Activated CD4-positive, alpha-beta T cell treated with anti-CD3 and anti-CD28 coated beads, Interleukin-2, amount 10 ng/mL, durations not matched to agents 24 days and 14 days (primary cell): ENCODE measurements at places on chromosomes 2 and 18. TPM values are rescaled to one million over a fixed set of nuclear protein-coding genes. Genes with fewer than 3 reads are reported as not detected.

DNA sequence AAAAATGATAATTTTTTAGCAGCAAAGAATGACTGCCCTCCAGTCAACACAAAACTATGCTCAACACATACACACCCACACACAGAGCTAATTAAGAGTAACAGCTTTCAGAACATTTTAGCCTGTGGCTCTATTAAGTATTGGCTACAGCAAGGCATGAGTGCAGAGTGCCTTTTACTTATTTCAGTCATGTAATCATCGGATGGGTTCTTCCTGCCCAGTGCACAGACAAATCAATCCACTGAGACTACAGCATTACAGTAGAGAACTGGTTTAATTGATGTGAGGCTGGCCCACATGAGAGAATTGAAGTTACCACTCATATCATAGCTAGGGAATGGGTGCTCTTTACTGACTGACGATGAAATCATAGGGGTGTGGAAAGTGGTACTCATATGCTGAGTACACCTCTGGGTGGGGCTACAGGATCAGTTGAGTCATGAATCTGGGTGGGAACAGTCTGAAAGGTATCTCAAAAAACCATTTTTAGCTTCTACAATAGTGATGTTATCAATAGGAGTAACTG, 241.0 kb downstream of the FSIP2 start:
- DNase-seq, result no peak

DNA sequence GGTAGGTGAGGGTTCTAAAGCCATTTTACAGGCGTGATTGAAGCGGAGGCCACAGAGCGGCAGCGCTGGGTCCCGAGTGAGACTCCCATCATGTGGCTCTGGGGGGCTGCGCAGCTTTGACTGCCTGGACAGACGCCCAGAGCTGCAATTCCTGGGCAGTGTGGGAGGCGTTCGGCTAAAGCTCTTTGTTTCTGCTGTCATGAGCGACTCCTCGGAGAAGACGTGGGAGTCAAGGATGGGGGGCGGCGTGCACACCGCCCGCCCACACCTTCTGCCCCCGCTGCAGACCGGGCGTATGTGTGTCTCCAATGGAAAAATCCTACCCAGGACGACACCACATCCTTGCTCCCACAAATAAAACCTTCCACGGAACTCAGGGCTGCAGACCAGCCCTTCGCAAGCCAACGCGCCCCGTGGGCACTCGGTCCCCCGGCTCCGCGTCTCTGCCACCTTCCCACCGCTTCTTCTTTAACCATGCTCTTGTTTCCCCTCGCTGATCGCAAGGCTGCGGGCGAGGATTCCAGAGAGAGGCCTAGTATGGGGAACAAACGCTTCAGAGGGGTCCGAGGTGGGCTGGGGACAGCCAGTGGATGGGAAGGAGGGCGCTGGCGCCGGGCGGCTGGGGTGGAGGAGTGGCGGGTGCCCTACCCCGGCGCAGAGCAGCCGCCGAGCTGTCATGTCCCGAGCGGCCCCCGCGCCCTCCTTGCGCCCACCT, 680 bp upstream of the LBH start:
- no peak for DNase-seq

ZSWIM2 gene
- not detected in 2 replicates for total RNA-seq

GRCh38 chr18:44853430-44853829, 172.7 kb downstream of the SETBP1 start:
- no peak for DNase-seq

ABCG8 gene
- total RNA-seq, result not detected in 2 replicates

CNTNAP5 gene
- total RNA-seq, result not detected in 2 replicates

- DNase-seq, result no peak
These were observed 380.3 kb downstream of the RND3 start for GRCh38 chr2:150107170-150107569.

DNA sequence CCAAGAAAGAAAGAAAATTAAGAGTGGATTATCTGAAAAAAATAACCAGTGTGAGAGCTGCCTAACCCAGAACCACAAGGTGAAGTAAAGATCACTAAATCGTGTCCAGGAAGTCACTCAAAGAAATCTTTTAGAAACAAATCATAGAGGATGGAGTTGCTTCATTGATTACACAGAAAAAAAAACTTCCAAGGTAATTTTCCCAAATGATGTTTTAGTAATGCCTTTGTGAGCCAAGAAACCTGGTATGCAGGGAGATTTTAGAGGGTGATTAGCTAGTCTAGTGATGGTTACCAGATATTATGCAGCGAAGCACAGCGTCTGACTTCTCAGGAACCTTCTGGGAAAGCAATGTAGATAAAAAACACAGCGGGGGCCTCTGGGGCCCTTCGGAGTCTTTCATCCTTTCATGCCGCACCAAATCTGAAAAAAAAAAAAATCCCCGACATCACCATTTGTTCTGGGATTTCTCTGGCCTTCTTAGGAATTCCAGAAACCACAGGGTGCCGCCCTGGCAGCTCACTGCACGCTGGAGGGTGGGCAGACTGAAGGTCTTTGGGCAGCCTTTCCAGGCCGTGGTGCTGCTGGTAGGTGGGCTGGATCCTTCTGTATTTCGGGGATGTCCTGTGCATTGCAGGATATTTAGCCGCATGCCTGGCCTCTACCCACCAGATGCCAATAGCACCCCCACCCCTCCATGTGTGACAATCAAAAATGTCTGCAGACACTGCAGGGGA, 17.3 kb downstream of the ALPK2 start:
- no peak for DNase-seq

GRCh38 chr2:241002275-241003046, 4.0 kb downstream of the SNED1 start:
- DNase-seq, result no peak

DNA sequence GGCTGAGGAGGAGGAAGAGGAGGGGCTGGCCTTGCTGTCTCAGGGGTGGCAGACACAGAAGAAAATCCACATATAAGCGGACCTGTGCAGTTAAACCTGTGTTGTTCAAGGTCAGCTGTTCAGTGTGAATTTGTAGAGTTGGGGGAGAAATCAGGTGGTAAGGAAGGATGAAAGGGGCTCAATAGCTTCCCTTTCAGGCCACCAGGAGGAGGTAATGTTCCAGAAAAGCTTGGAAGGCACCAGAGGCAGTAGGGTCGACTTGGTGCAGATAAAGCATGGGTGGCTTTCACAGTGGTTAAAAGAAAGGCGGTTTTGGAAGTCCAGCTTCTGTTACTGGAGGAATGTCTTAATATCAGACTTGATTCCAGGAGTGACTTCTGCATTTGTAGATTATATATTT, 167.4 kb downstream of the THSD7B start:
- no peak for DNase-seq

UGT1A3 gene
- total RNA-seq, result not detected in 2 replicates

GRCh38 chr2:58019229-58019628, 27.4 kb upstream of the VRK2 start:
- no peak for DNase-seq

MOCOS gene
- 0.21 and 0.57 TPM in 2 replicates for total RNA-seq

DNA sequence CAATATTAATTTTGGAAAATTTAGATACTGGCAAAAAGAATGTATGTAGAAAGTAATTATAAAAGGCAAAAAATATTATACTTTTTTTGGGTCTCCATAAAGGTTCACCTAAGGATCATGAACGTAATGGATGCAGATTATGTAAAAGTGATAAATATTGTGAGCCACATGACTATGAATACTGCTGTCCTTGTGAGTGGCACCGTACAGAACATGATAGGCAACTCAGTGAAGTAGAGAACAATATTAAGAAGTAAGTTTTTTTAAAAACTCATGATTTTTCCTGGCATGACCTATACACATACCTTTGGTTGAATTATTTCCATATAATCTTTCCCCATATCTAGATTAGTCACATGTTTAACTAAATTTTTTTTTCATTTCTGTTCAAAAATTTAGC, 18.6 kb downstream of the GEN1 start:
- DNase-seq, result no peak

RESP18 gene
- not detected in 2 replicates for total RNA-seq

- no peak for DNase-seq
These were observed 31.1 kb downstream of the PSME4 start for GRCh38 chr2:53939656-53940055.

GRCh38 chr2:101869527-101869926, 122.2 kb upstream of the IL1R2 start:
- DNase-seq, result no peak

GRCh38 chr2:68302281-68302875, 17.4 kb downstream of the CNRIP1 start:
- no peak for DNase-seq

TM4SF20 gene
- total RNA-seq, result not detected in 2 replicates

SPRED2 gene
- 7.7 and 9.2 TPM in 2 replicates for total RNA-seq
